ENCODE measurements at places on chromosomes 6 and 20. TPM values are rescaled to one million over a fixed set of nuclear protein-coding genes. Genes with fewer than 3 reads are reported as not detected.

GRCh38 chr6:106659859-106660258 is 30.5 kb downstream of the QRSL1 start:
- no peak for DNase-seq

DNA sequence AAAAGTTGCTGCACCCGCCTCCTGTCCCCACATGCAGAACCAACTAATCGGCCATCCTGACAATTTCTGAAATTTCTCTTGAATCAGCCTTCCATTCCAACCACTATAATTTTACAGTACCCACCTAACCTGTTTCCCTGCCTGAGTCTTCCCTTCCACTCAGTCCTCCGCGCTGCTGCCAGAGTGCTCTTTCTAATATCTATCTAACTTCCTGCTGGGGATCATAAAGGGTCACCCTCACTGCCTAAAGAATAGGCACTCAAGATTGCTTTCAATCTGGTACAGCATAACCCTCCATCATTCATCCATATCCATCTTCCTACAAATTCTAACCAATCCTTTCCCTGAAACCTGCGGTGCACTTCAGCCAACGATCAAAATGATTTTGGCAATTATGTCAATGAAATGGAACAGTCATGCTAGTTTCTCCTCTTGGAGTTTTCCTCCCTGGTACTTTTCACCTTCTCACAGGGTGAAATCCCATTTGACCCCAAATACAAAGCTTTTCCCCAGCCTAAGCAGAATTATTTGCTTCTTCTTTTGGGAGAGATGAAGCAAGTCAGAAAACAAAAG is 117.5 kb upstream of the BEND6 start:
- no peak for DNase-seq

GRCh38 chr6:93721386-93722048 is 302.2 kb upstream of the EPHA7 start:
- DNase-seq, result no peak

DNA sequence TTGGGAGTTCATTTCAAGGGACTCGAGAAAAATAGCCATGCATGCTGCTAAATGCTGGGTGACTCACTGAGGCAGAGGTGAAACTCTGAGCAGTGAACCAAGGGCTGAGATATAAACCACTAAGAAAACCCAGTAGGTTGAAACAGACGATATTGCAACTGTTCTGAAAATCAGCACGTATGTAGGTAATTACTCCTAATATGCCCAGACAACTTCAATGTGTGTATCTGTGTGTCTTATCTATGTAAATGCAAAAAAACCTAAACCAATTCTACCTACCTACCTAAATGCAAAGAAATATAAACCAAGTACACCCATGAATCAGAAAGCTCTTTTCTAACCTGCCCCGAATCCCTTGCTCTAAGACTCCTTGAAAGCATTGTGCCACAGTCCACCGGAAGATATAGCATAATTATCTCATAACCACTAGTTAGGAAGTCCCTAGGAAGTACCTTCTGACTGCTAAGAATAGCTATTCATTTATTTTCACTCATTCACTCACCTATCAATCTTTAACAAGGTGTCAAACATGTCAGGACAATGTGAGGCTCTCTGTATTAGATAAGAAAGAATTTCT is 458.7 kb upstream of the RUNX2 start:
- DNase-seq, result no peak

DNA sequence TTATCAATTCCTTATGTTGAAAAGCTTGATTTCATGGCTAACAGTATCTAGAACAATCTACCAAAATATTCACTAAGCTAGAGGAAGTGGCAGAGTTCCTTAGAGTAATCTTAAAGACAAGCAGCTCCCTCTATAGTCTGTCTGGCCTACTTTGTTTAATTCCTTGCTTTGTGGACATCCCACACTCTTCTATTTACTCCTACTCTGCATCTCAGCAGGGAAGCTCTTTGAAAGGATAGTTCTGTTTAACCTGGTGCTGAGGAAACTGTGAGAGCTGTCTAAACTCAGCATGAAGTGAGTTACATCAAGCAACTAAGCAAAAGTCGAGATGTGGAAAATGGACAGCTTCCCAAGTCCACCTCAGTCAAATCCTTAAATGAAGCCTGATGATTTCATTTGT is 4.3 kb downstream of the REV3L start:
- no peak for DNase-seq

HLA-DQB2 gene
- polyA plus RNA-seq, result 1.8 TPM

DNA sequence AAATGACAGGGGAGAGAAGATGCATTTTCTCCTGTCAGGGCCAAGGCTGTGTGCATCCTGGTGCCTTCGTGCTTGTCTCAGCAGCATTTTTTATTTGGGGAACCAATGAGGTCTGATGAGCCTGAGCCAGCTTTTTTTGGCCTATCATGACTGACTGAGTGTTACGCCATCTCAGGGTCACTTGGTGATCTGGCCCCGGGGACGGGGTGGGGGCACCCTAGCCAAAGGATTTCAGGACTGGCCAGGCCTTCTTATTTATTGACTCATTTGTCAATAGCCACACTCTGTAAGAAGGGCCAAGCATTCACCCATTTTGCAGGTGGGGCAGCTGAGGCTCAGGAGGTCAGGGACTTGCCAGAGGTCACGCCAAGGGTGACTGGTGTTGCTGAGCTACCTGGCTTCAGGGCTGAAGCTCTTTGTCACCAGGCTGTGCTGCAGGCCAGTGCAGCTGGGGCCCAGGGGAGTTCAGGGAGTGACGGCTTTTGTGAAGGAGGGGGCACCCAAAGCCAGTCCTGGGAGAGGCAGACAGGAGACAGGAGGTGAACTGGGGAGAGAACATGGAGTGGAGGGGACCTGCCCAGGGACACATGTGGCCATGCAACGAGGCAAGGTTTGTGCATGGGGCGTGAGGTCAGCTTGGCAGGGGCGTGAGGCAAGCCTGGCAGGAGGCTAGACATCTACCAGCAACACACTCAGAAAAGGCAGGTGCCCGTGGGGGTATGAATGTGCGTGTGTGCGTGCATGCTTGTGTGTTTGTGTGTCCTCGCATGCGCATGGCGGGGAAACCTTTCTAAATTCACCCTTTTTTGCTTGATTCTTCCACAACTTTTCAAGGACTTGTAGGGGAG is 31.1 kb downstream of the VSTM2L start:
- no peak for DNase-seq

Measured in renal cortex interstitium (tissue), 15 donors.